ENCODE measurements at places on chromosomes 2 and 18. TPM values are rescaled to one million over a fixed set of nuclear protein-coding genes. Genes with fewer than 3 reads are reported as not detected.

ZSWIM2 gene
- not detected for total RNA-seq

ALPP gene
- total RNA-seq, result 5.3 TPM

PDE6D gene
- total RNA-seq, result 17.0 TPM

SERPINB3 gene
- 0.10 TPM for total RNA-seq

CPSF3 gene
- total RNA-seq, result 52.6 TPM

XRCC5 gene
- total RNA-seq, result 183 TPM

APOB gene
- 0.23 TPM for total RNA-seq

POTEC gene
- total RNA-seq, result not detected

PJVK gene
- 2.1 TPM for total RNA-seq

FRZB gene
- 0.07 TPM for total RNA-seq

VWA3B gene
- not detected for total RNA-seq

ERICH2 gene
- not detected for total RNA-seq

KLHL30 gene
- total RNA-seq, result 0.17 TPM

FEV gene
- total RNA-seq, result not detected

GALNT3 gene
- total RNA-seq, result not detected

SERPINB7 gene
- 2.0 TPM for total RNA-seq

ETAA1 gene
- total RNA-seq, result 9.4 TPM

FOXI3 gene
- not detected for total RNA-seq

SH3RF3 gene
- 0.50 TPM for total RNA-seq

C2orf68 gene
- 20.2 TPM for total RNA-seq

RPRM gene
- not detected for total RNA-seq
